ENCODE measurements at places on chromosomes 4 and X.
A peak's percentile ranks its signal among the peaks of the same experiment; 100 is the strongest.

- DNase-seq, result peak; percentile 58
Observed at GRCh38 chr4:156190615-156191014, 236.9 kb upstream of the CTSO start.

DNA sequence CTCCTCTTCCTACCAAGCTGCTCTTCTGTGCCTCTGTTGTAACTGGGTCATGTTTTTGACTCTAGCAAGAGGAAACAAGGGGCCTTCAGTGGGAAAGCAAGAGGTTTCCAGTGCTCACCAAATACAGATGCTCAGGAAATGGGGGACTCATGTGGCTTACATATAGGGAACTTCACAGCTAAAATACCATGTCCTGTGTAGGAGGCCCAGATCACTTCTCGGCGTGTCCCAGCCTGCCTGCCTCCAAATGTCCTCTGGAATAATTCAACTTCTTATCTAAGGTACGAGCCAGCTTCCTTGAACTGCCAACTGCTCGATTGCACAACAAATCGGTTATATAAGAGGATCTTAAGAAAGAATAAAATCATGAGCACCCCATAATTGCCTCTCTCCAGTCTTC lies 161.3 kb downstream of the KIT start:
- no peak for DNase-seq

DNA sequence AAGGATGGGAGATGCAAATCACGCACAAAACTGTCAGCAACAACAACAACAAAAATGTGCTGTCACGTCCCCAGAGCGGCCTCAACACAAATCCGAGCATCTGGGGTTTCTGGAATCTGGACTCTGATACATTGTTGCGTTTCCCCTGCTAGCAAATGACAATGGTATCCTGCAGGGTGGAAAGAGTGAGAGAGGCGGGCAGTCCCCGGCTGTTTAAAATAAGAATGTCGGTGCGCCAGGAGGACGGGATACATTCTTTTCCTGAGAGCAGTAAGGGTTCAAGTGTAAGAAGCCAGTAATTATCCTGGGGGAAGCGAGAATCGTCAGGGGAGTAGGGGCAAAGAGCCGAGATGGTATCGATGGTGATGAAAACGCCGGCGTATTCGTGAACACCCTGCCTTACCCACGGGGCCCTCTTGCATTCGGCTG lies 310.2 kb downstream of the ASMT start:
- no peak for DNase-seq

DNA sequence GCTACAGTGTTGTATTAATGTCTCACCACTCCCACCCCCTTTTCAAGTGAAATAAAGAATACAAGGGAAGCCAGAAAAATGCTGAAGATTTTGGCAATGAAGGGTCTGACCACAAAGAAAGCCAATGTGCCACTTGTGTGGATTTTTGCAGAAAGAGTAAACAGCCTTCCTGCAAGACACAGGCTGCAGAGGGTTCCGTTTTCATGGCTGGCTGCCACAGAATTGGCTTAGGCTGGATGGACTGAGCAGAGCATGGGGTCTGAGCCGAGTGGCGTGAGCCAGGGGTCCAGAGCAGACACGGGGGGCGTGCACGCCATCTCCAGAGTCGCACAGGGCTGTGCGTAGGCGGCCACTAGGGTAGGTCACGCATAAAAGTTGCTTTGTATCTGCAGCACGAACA lies 69.2 kb downstream of the MTNR1A start:
- DNase-seq, result no peak

GRCh38 chrX:39654183-39654925 lies 443.4 kb downstream of the BCOR start:
- no peak for DNase-seq

GRCh38 chr4:138347561-138347960 lies 105.4 kb upstream of the SLC7A11 start:
- no peak for DNase-seq

DNA sequence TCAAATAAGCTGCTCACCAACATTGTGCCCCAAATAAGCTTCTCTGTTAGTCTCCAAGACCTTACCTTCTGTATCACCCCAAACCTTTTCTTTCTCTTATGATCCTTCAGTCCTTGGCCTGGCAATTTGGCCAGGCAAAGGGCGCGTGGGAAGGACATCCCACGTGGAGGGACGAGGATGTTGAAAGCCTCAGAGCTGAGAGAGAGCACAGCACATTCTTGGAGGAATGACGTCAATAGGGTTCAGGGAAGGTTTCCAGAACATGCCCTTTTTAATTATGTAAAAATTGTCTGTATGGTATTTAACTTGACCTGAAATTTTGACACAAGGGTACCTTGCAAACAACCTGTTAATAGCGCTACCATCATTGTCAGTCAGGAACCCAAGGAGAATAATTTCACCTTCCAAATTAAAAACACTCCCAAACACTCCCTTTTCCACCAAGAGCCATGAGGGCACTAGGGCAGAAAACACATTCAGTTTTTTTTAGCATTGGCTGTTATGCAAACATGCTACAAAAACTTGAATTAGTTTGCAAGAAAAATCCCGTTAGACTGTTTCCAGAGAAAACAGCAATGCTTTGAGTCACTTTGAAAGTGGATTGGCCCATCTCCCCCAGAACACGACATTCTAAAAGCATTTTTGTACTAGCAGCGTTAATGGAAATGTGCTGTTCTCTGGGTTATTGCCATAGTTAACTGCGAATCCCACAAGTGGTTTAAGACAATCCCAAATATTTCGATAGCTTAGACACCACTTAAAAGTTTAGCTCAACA lies 183.2 kb upstream of the PUDP start:
- peak; percentile 96 for DNase-seq

- DNase-seq, result peak; percentile 69
Observed at GRCh38 chrX:107894038-107894437, 68.4 kb downstream of the MID2 start.

GRCh38 chr4:36215627-36216026 lies 28.7 kb downstream of the ARAP2 start:
- DNase-seq, result no peak

DNA sequence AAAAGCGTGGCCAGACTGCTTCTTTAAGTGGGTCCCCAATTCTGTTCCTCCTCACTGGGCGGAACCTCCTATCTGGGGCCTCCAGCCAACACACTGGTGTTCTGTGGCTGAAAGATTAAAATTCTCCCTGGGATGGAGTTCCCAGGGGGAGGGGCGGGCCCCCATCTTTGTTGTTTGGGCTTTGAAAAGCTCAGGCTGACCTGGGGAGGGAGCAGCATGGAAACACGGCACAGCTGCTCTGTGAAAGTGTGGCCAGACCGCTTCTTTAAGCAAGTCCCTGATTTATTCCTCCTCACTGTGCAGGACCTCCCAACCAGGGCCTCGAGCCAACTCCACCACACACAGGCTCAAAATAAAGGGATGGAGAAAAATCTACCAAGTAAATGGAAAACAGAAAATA lies 219.5 kb downstream of the TMEM47 start:
- DNase-seq, result no peak

DNA sequence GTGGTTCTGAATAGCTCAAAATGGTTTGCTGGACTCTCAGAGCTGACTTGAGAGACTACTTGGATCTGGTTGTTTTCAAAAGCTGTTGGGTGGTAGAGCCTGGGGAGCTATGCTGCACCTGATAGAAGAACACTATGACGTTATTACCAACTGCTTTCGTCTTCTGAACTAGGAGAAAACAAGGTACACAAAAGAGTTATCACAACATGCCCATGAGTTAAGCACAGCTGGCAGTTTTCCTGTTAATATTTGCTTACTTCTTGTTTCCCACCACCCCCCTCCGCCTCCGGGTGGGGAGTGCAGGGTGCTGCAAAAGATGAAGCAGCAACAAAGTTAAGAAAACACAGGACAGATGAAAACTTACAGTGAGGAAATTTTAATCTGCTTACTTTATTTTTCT lies 69.1 kb downstream of the RASL11B start:
- no peak for DNase-seq

- DNase-seq, result no peak
Observed at GRCh38 chr4:151940291-151940690, 179.5 kb upstream of the GATB start.

GRCh38 chrX:132292793-132293192 lies 73.5 kb upstream of the RAP2C start:
- peak; percentile 74 for DNase-seq

- peak; percentile 96 for DNase-seq
Observed at GRCh38 chr4:16627999-16628398, 270.4 kb downstream of the LDB2 start.

DNA sequence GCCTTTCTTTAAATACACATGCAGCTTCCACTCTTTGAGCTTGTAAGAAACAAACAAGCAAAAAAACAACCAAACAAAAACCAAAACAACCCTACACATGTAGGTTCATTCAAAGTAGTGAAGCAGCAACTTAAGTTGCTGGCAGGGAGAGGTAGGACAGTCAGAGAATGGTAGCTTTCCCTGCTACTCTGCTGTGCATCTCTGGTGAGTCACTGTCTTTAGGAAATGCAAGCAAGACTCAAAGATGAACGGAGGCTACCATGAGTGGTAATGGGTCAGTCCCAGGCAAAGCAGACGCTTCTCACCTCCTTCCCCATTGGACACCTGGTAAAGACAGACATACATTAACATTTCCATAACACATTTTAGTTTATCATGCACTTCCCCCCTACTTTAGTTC lies 43.2 kb downstream of the PGRMC2 start:
- DNase-seq, result peak; percentile 64

DNA sequence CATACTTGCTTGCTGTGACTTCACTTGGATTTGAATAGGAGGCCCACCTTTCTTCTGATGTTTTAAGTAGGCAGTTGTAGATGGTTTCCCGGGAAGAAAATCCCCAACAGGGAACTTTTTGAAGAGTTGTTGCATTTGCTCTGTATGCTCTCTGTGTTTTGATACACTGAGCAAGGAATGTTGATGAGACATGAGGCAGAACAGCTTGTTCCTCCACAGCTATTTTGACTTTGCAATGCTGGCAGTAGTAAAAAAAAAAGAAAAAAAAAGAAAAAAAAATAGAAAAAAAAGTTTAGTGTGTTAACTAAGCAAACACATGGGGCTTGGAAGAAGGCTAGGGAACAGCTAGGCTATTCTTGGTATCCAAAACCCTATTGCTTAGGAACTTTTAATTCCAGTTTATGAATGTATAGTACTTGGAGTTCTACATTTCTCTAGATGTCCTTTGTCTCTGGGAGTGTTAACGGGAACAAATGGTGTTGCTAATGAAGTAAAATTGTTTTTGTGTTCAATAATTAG lies 23.4 kb upstream of the PAQR3 start:
- DNase-seq, result peak; percentile 28

DNA sequence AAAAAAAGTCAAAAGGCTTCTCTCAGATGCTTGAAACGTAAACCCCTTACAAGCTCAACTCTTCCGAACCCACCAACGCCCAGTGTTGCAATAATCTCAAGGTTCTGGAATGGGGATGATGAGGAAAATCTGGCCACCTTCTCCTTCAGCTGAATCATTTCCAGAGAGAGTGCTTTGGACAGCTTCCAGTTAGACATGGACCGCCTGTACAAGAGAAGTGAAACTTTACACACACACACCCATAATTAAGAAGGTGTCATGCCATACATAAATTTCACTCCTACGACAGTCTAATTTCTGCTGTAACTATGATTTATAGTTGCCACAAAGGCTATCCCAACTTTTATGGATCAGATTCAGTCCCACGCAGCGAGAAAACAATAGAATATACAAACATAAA lies 72.3 kb downstream of the PRKG2 start:
- DNase-seq, result peak; percentile 86

DNA sequence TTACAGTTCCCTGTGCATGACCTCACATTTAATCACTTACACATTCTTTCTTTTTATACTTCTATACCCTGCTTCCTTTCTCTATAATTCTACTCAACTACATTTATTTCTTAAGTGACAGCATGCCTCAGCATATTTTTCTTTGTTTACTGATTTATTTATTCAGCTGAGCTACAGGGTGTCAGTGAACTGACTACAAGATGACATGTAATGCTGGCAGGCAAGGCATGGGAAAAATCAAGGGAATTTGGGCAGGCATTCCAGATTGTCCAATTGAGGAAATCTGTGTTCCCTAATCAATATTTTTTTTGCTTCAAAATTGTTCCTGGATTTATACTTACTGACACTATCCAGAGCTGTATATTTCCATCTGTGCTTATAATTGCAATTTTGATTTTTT lies 875.5 kb downstream of the C4orf33 start:
- no peak for DNase-seq

DNA sequence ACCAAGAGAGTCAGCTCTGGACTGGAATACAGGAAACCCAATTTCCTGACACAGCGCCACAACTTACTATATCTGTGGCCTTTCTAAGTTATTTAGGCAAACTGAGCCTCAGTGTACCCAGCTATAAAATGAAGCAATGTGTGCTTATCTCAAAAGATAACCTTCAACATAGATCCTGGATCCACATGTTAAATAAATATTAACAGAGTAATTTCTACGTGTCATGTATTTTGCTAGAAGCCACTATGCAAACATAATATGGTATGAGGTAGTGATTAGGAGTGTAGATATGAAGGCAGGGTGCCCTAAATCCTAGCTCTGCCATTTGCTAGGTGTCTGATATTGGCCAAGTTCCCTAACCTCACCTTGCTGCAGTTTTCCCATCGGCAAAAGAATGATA lies 527.0 kb downstream of the RAB28 start:
- DNase-seq, result no peak

DNA sequence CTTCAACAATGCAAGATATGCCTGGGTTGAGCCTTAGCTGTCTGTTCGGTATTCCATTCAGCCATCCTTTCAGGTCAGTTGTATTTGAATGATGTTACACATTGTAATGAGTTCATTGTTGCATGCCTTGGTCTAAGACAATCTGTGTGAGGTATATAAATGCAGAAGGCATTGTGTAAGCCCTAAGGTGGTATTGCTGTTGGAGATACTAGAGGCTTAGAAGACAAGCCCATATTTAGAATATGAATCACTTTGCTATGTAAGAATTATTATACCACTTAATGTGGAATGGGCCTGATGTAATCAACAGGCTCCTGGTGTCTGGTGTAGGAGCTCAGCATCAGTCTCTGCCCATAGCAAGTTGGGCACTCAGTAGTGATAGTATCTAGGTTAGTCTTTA lies 473.4 kb upstream of the GNPDA2 start:
- no peak for DNase-seq

DNA sequence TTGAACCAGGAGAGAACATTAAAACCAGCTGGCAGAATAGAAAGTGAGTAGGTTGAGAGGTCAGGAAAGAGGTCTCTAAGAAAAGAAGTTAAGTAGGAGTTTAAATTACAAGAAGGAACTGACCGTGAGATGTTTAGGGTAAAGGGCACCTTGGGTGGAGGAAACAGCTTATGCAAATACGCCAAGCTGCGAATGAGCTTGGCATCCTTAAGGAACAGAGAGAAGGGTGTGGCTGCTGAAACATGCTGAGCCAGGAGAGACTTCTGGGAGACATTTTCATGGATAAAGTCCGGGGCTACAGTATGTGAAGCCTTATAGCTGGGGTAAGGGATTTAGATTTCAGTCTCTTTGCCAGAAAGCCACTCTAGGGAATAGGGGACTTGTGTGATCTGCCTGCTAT lies 249.1 kb downstream of the KCNIP4 start:
- peak; percentile 33 for DNase-seq

- no peak for DNase-seq
Observed at GRCh38 chr4:152805071-152805650, 25.4 kb downstream of the ARFIP1 start.

DNA sequence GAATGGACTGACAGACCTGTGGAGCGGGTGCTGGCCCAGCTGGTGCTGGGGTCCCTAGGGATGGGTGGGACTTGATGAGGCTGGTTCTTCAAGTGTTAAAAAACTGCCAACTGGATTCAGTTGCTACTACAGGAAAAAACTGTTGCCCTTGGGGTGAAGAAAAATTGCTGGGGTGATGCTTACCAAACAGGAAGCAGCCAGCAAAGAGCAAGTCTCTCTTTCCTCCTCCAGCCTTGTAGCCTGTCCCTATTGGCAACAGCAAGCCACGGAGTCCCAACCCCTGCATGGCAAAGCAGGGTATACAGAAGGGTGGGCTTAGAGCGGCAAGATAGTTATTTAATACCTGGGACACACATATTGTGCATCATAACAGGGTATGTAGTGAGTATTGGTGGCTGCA lies 60.1 kb upstream of the ATP8A1 start:
- no peak for DNase-seq
